Nucleus accumbens (tissue), 56 donors: ENCODE measurements at places on chromosomes 7 and 10.

DNA sequence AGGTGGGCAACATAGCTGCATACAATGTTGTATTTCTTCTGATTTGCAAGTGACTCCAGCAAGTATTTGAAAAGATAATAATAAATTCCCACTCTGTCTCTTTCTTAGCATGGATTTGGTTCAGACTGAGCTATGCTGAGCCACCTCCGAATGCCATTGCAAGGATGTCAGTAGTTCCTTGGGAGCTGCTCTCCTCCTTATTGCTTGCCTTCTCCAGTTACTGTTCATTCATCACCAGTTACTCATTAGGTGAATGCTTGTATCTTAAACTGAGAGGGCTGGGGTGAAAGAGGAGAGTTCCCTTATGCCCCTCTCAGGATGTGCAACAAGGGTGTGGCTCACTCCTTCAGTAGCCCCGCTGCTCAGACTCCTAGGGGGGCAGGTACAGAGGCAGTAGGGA is 78.4 kb upstream of the PRKAR2B start:
- DNase-seq = no peak

DNA sequence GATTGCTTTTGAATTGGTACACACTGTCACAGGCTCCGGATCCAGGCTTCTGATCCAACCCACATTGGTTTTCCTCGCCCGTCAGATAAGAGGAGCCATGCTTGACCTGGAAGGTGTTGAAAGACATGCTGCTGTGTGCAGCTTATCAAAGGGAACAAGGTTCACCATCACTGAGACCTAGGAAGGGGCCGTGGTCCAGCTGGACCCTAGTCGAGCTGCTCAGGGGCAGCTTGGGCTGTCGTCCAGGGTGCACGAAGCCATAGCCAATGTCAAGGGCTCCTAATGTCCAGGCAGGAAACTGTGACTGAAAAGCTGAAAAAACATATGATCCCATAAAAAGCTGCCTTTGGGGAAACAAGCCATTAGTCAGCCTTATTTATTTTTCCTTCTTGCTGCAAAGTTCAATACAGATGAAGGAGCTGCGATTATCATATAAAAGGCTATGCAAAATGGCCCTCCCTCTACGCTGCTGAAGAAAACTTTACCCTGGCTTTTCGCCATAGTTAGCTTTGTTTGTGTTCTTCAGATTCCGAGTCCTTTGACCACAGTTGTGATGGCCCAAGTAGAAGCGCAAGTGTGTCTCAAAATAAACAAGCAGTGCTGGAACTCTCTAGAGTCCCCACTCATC is 118.0 kb downstream of the CREB5 start:
- no peak for DNase-seq

DNA sequence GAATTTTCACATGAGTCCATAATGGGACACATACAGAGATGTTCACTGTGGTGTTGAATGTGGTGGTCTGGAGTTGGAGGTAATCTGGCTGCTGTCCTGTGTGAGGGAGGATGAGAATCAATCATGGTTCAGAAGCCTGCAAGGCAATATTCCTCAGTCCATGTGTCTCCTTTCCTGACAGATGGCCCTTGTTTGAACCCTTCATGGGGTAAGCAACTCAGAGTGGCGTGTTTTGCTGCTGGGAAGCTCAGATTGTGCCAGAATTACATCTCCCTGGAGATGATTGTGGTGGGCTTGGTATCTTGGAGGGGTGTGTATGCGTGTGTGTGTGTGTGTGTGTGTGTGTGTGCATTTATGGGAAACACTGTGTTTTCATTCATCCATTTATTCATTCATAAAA is 44.5 kb upstream of the COMTD1 start:
- no peak for DNase-seq

- DNase-seq = no peak
These were observed 1.6 kb downstream of the CCDC71L start for GRCh38 chr7:106659166-106659962.

DNA sequence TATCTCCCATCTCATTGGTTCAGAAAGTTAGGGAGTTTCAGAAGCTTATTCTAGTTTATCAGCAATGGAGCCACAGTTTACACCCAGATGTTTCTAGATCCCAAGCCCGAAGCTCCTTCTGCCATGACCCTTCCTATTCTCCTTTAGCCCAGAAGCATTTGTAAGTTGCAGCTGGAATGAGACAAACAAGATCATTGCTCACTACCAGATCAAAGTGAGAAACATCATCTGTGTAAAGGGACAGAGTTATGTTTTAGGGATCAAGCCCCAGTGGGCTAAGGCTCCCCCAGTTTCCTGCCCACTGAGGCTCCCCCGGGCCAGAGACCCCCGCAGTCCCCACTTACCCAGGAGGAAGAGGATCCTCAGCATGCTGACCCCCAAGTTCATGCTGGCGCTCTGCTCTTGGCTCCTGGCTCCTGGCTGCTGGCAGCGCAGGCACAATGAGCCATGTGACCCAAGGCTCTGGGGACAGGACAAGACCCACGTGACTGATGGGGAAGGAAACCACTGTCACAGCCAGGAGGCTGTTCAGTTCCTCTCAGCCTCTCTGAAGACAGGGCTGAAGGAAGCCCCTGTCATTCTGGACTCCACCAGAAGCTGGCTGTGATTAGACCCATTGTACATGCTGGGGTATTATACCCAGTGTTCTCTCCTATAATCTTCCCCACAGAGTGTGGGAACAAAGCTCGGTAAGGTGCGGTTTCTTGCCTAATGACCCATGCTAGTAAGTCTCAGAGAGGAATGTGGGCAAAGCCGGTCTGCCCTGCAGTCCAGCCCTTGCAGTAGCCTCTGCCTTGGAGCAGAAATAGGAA is at the start of gene TMEM273:
Gene TMEM273, minus strand, starts transcription at position 442 of the 812 bp plus-strand sequence. Its CDS starts 55 bp downstream, at position 387.
- peak; percentile 81 for DNase-seq

DNA sequence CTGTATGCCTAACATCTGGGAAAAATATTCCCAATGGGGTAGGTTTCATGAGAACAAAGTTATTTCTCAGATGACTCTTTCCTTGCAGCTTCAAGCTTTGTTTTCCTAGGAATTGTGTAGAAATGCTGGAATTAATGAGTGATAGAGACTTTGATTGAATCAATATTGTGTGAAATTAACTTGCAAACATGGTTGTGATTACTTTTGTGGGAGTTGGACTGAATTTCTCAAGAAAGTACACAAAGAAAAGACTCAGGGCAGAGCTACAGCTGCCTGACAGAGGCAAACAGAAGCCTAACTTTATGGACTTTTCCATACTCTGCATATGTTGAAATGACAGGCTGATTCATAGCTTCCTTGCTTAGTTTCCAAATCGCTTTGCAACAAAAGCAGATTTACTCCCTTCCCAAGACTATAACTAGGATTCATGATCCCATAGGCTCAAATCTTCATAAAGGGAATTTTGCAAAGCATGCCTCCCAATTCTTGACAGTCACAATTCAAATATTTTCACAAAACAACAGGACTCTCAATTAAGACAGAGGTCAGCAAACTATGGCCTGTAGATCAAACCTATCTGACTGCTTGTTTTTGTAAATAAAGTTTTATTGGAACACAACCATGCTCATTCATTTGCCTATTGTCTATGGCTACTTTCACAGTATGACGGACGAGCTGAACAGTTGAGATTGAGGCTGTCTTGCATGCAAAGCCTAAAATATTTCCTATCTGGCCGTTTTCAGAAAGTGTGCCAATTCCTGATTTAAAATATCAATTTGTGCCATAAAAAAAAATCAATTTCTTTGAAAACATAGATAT is 27.6 kb downstream of the NRP1 start:
- DNase-seq = no peak

- DNase-seq = peak; percentile 84
These were observed at the start of gene DAGLB for GRCh38 chr7:6447581-6448199. DAGLB (minus strand) TSS chr7:6447954; CDS start chr7:6447842, 112 bp downstream.

DNA sequence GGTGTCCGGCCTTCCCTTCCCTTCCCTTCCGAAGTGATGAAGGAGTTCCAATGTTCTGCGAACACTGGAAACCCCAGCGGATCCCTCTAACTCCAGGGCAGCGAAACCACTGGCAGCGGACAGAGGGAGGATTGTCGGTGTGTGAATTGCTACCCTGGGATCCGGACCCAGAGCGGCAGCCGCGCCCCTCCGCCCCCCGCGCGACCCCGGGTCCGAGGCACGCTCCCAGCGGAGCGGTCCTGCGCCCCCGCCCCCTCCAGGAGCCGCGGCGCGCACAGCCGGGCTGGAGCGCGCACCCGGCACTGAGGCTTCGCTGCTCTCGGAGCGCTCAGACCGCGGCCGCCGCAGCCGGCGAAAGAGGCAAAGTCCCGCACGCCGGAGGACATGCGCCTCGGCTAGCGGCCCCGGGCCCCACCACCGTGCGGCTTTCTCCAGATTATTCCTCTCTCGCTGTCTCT is at the start of gene PTPRZ1:
Gene PTPRZ1, plus strand, starts transcription at position 331 of the 458 bp plus-strand sequence. CDS start 339 bp downstream, outside the sequence.
- DNase-seq = peak; percentile 45

GRCh38 chr10:67790534-67791408 is 47.2 kb downstream of the DNAJC12 start:
- no peak for DNase-seq

DNA sequence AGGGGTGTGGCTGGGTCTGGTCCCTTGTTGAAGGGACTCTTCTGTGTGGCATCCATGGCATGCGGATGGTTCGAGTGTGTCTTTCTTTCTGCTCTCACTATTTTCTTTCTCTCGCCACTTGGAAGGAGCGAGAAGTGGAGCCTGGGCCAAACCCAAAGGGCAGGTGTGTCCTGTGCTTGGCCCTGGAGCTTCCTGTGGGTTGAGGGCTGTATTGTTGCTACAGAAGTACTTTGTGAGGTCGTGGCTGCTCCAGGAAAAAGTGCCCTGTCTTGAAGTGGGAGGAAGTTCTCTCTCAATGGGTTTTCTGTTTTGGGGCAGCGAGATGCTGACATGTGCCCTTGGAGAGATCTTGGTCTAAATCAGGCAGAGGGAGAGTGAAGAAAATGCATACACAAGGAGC is 72.0 kb downstream of the DOCK1 start:
- no peak for DNase-seq

- DNase-seq = no peak
These were observed 429.9 kb upstream of the KLF6 start for GRCh38 chr10:4214908-4215307.

- no peak for DNase-seq
These were observed 223.8 kb downstream of the PLXDC2 start for GRCh38 chr10:20040012-20040411.

GRCh38 chr10:29140991-29141390 is 147.9 kb upstream of the LYZL1 start:
- no peak for DNase-seq

DNA sequence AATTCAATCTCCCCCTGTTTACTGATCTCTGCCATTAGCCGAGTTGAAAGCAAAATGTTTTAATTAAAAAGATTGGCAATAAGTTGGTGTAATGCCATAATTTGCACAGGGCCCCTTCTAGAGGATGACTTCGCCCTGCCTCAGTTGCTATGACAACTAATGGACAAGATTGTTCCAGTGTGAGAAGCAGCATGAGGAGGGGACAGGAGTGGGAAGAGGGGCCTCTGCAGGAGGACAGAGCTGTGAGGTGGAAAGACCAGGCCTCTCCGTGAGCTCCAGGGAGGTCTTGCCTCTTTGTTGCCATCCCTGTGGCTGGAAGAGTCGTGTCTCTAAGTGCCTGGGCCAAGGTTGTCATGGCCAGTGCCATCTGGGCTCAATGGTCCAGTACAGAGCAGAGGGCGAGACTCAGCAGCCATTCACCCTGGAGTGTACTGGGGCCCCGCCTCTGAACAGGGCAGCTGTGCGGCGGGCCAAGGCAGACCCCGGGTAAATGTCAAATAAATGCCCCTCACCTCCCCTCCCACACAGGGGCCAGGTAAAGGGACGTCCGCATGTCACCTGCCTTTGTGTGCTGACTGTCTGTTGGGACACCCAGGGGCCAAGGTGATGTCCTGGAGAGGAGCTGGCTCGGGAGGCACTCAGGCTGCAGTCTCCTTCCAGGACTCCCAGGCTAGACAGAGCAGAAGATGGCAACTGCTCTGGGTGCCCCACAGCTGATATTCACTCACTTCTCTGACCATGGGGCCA is 97.0 kb upstream of the RET start:
- no peak for DNase-seq

DNA sequence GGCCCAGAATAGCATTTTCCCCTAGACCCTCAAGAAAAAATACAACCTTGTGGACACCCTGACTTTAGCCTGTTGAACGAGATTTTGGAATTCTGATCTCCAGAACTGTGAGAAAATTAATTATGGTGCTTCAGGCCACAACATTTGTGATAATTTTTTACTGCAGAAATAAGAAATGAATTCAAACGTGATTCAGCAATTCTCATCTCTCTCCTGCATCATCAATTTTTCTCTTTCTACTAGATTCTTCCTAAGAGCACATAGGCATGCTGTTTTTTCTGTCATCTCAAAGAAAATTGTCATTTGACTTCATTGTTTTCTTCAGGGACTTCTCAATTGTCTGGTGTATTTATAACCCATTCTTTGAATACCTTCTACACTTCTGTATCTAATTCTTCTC is 8.9 kb upstream of the AKR1C2 start:
- no peak for DNase-seq

DNA sequence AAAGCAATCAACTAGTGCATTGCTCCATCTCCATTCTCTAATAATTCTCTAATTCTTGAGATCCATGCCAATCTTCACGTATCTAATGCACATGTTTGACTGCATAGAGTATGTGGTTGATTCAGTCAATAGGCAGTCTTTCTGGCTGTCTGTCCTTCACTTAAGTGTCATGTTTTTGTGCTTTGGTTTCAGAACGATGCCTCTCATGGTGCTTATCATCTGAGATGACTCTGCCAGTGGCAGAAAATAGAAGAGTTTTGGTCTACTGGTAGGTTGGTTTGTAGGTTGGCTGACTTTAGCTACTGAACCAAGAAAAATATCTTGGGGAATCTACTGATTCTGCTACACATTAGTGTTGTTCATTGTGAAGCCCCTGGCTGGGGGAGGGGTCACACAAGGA is 364.2 kb downstream of the SFMBT2 start:
- DNase-seq = no peak

DNA sequence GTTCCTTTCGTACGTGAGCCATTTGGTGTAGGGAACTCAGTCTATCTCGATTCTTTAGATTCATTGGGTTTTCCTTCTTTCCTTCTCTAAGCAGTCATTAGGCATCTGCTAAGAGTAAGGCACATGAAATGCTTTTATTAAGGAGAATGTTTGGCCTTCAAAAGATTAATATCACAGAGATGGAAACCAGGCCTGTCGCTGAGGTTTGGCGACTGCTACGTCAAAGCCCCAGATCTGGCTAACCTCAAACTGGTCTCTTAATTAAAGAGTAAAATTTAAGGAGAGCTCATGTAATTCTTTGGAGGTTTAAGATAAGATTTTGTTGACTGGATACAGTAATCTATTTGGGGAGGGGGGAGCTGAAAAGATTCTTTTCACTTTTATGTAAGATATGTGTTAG is 189.8 kb downstream of the JCAD start:
- no peak for DNase-seq

DNA sequence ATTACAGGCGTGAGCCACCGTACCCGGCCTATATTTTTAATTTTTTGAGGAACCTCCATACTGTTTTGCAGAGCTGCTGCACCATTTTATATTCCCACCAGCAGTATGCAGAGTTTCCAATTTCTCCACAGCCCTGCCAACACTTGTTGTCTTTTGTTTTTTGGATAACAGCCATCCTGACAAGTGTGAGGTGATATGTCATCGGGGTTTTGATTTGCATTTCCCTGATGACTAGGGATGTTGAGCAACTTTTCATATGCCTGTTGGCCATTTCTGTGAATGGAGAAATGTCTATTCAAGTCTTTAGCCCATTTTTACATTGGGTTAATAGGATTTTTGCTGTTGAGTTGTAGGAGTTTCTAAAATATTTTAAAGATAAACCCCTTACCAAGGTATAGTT is 22.2 kb downstream of the ENTPD7 start:
- DNase-seq = no peak

- no peak for DNase-seq
These were observed 36.0 kb upstream of the DLD start for GRCh38 chr7:107854989-107855388.

GRCh38 chr10:61971003-61971325 is 69.5 kb downstream of the ARID5B start:
- no peak for DNase-seq
